ENCODE measurements at places on chromosomes 6 and 20.

DNA sequence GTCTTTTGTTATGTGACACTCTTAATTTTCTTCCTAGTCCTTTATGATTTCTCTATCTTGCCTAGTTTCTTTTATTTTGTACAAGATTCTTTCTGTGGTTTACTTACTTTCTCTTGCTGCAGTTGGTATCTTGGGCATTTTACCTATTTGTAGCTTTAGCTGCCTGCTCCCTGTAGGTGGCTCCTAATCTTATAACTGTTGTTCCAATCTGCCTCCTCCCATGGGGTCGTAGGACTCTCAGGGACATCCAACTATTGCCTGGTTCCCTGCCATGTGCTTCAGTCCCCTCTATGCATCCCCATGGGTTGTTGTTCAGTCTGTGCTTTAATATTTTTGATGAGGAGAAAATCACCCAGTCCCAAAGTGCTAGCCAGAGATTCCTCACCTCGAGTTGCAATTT is 31.4 kb downstream of the RIN2 start:
- DNase-seq = no peak

DNA sequence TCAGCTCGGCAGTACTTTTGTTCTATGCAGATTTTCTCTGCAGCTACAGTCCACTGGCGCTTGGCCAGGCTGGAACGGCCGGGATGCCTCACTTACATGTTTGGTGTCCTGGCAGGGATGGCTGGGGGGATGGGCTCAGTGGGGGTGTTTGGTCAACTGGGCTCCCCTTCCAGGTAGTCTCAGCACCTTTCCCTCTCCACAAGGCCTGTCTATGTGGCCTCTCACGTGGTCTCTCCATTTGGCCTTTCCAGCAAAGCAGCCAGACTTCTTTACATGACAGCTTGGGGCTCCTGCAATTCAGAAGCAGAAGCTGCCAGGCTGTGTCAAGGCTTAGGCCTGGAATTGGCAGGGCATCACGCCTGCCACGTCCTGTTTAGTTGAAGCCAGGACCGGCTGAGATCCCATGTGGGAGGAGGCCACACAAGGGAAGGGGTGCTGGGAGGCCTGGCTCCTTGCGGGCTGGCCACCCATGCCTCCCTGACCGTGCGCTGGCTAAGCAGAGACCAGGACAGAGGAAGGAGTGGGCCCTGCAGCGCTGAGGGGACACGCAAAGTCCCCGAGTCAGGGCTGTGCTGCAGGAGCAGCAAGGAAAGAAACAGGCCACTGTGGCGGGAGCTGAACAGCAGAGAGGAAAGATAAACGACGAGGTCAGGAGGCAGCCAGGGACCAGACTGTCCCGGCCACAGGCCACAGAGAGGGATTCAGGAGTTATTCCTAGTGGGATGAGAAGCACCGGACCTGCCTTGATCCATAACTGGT is 38.9 kb downstream of the MGME1 start:
- no peak for DNase-seq

GRCh38 chr6:34445313-34445860 is 19.5 kb upstream of the RPS10 start:
- DNase-seq = no peak

DNA sequence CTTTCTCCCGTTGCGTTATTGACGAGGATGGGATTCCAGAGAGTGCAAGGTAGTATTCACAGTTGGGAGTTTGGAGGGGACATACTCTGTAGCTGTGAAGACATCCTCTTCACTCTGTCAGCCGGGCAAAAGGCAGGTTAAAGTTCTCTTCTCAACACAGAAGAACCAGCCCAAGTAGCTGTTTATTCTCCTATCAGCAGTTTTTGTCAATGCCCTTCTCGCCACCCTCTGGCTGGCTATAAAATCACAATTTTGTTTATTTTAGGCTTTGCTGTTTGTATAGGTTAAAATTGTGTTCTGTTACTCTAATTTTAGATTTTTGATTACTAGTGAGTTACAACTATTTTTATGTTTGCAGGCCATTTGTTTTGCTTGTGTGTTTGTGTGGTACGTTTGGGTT is 37.9 kb upstream of the MAS1 start:
- no peak for DNase-seq

DNA sequence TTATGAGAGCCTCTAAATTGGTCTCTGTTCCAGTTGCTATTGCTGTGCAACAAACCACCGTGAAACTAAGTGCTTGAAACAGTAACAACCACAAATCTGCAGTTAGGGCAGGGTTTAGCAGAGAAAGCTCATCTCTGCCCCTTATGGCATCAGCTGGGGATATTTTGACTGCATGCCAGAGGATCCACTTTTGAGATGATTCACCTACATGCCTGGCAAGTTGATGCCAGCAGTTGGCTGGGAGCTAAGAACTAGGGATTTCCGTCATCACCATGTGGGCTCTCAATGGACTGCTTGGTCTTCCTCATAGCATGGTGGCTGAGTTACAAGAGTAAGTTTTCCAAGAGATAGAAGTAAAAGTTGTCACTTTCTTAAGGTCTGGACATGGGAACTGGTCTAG is 35.1 kb downstream of the PLCB4 start:
- no peak for DNase-seq
